Caco-2 (cell line): ENCODE measurements at places on chromosomes 3 and 15. TPM values are rescaled to one million over a fixed set of nuclear protein-coding genes. Genes with fewer than 3 reads are reported as not detected.

DNA sequence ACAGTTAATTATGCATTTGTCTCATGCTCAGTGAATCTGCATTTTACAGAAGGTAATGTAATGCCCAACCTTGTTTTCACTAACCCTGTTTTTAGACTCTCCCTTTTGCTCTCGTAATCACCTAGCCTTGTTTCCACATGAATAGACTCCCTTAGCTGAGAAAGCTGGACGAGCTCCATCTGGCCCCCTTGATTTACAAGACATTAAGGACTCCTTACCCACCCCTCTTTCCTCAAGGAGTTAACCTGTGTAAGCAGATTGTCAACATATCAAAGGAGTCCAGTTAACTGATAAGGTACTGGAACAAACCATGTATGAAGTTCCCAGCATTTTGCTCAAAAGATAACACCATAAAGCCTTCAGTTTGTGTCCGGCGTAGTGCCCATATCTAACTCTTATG is 99.6 kb downstream of the VPS8 start:
- no peaks in the 10 kb centered on the region for H3K4me1 ChIP-seq
- H3K4me3 ChIP-seq: no peak overlapping the region
- DNase-seq: no peak
- H3K27me3 ChIP-seq: no peaks in the 10 kb centered on the region
- no peaks in the 10 kb centered on the region for H3K36me3 ChIP-seq
- no peak overlapping the region for H3K27ac ChIP-seq

DNA sequence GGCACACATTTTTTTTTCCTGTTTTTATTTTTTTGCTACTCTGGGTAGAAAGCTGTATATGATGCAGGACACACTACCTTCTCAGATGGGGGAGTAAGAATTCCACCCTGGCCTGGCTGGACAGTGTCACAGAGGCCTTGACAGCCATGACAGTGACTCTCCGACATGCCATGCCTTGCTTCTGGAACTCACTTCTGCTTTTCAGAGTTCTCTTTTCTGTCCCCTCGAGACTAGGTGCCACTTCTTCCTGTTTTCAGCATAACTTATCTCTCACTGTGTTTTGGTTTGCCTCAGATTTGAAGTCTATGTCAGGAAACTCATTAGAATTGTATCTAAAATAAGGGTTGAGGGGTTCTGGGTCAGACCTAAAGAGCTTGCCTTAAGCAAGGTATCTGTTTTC is 69.1 kb upstream of the SEC13 start:
- no peaks in the 10 kb centered on the region for H3K36me3 ChIP-seq
- H3K4me3 ChIP-seq: no peak overlapping the region
- H3K4me1 ChIP-seq: no peaks in the 10 kb centered on the region
- no peak overlapping the region for H3K27ac ChIP-seq

- DNase-seq: no peak
- H3K4me3 ChIP-seq: no peak overlapping the region
- no peaks in the 10 kb centered on the region for H3K27me3 ChIP-seq
- H3K4me1 ChIP-seq: no peaks in the 10 kb centered on the region
Observed at GRCh38 chr3:169028716-169029115, 634.8 kb downstream of the MECOM start.

DNA sequence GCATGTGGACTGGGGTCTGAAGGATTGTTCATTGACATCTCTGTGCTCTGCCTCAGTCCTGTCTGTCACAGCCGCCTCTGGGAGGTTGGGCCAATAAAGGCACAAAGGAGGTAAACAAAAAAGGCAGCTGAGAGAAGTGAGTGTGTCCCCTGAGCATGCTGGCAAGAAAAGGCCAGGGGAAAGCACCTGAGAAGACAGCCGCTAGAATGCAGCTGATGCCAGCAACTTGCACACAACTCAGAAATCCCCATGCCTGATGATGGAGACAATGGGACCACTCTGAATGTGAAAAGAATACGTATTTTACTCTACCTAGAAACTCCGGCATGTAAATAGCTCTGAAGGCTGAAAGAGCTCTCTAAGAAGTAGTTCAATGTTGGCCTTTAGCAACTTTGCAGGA is 118.7 kb downstream of the KCNH8 start:
- H3K27me3 ChIP-seq: no peaks in the 10 kb centered on the region
- DNase-seq: no peak
- H3K36me3 ChIP-seq: no peaks in the 10 kb centered on the region
- H3K27ac ChIP-seq: no peak overlapping the region
- H3K4me1 ChIP-seq: no peaks in the 10 kb centered on the region

DNA sequence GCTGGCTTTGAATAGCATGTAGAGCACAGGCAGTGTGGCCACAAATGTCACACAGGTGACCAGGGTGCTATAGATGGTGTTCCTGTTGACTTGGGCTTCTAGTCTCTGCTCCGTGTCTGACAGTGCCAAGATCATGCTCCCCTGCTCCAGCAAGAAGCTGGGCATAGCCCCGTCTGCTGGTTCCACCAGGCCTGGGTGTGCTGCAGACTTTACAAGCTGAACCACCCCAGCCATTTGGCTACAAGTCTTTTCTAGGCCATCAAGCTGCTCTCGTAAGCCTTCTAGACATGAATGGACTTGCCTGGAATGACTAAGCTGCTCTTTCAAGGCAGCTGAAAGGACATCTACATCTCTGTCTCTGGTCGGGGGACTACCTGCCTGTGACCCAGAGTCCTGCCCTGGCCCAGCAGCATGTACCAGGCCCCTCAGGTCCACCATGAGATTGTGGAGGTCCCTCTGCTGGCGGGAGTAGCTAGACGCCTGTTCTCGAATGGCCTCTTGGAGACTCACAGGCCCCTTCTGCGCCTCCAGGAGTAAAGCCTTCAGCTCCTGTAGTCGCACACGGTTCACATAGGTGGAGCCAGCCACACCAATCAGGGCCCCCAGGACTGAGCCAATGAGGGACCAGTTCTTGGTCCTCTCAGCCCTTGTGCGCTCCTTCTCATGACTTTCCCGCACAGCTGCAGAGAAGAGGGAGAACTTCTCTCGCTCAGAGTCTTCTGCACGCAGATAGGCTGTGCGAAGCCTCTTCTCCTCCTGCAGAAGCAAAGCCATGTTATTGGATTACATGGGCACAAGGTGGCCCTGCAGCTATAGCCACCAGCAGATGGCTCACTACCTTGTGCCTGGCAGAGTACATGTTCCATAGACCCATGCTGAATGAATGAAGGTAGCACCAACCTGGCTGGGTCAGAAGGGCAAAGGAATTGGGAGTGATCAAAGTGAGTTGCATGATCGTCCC is 2.8 kb upstream of the PLXNB1 start:
- peaks cover 4% of the 10 kb centered on the region; the same call in 1 of the 2 replicates for H3K36me3 ChIP-seq
- H3K4me3 ChIP-seq: peak overlapping the region; percentile 57
- DNase-seq: peak; percentile 80
- H3K27me3 ChIP-seq: no peaks in the 10 kb centered on the region
- H3K27ac ChIP-seq: no peak overlapping the region

GRCh38 chr3:24086206-24086605 is 141.1 kb downstream of the NR1D2 start:
- DNase-seq: no peak
- H3K27me3 ChIP-seq: no peaks in the 10 kb centered on the region
- no peaks in the 10 kb centered on the region for H3K4me1 ChIP-seq
- H3K27ac ChIP-seq: no peak overlapping the region
- no peaks in the 10 kb centered on the region for H3K36me3 ChIP-seq

DNA sequence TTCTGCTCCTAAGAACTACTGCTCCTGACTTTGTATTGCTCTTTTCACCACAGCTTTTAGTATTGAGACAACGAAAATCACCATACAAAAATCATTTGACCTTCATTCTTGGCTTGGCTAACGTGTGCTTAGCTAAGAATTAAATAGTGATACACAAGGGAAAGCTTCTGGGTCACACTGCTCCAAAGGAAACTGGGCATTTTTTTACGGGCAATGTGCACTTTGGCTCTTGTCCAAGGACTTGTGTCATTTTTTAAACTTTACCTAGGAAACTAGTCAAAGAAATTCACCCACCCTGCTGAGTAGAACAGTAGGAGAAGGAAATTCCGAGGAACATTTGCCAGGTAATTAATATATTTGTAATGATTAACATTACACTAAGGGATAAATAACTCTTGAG is 19.8 kb downstream of the WDR72 start:
- no peak overlapping the region for H3K4me3 ChIP-seq
- no peaks in the 10 kb centered on the region for H3K4me1 ChIP-seq
- no peaks in the 10 kb centered on the region for H3K27me3 ChIP-seq
- H3K27ac ChIP-seq: no peak overlapping the region
- DNase-seq: no peak
- no peaks in the 10 kb centered on the region for H3K36me3 ChIP-seq

DNA sequence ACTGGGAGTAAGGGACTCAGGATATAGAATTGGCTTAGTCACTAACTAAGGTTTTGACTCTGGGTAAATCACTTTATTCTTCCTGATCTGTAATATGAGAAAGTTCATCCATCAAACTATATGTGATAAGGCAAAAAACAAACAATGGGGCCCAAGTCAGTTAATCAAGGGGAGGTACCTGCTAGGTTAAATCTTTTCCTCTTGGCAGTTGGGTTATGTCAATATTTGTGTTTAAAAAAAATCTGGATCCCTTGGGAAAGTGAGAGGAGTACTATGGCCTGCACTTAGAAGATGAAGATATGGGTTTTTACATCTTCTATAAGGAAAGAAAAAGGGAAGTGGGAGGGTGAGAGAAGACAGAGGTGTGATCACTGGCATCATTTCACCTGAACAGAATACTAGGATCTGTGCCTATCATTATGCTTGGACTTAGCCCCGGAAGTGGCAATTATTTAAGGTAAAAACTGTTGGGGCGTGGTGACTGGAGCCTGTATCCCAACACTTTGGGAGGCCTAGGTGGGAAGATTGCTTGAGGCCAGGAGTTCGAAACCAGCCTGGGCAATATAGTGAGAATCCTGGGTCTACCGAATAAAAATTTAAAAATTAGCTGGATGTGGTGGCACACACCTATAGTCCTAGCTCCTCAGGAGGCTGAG is 2.8 kb upstream of the SLC28A2 start:
- H3K27ac ChIP-seq: no peak overlapping the region
- no peaks in the 10 kb centered on the region for H3K27me3 ChIP-seq
- H3K36me3 ChIP-seq: no peaks in the 10 kb centered on the region
- DNase-seq: no peak

NPTN gene
- total RNA-seq: 124 TPM in 2 replicates

BNC1 gene
- total RNA-seq: not detected in 2 replicates

NDN gene
- total RNA-seq: not detected in 2 replicates
